ENCODE measurements at places on chromosomes 3 and 15.

- no peak for DNase-seq
Observed at GRCh38 chr15:75073197-75073596, 49.8 kb downstream of the PPCDC start.

- no peak for DNase-seq
Observed at GRCh38 chr3:169650503-169650902, 13.0 kb downstream of the MECOM start.

DNA sequence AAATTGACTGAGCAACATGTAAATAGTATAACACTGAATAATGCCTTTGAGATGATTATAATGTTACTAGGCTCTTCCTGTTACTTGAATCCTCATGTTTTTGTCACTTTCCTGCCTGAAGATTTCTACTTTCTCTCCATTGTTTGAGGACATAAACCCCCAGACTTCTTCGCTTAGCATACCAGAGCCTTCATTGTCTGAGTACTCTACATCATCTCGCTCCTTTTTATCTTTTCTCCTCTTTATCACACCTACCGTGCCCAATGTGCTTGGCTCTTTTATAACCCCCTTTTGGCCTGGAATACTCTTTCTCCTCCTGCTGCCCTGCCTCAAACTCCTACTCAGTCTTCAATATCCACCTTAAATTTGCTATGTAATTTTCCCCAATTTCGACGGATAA is 30.3 kb upstream of the MGA start:
- DNase-seq, result no peak

GRCh38 chr3:177427540-177427939 is 230.3 kb upstream of the TBL1XR1 start:
- no peak for DNase-seq

DNA sequence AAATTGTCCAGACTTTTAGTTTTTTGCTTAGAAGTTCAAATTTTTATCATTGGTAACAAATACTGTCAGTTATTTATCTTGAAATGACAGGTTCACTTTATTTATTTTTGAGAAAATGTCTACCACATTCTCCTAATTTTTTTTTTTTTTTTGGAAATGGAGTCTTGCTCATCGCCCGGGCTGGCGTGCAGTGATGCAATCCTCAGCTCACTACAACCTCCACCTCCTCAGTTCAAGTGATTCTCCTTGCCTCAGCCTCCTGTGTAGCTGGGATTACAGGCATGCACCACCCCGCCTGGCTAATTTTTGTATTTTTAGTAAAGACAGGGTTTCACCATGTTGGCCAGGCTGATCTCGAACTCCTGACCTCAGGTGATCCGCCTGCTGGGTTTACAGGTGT is 16.1 kb upstream of the EBLN2 start:
- DNase-seq, result no peak

GRCh38 chr15:62691008-62691407 is 351.5 kb upstream of the TPM1 start:
- no peak for DNase-seq

- no peak for DNase-seq
Observed at GRCh38 chr3:123722021-123722420, 137.2 kb upstream of the HACD2 start.

GRCh38 chr3:49131040-49131439 is 1.8 kb downstream of the LAMB2 start:
- DNase-seq, result no peak

- no peak for DNase-seq
Observed at GRCh38 chr15:54620916-54621315, 575.8 kb downstream of the RSL24D1 start.

- DNase-seq, result no peak
Observed at GRCh38 chr3:182738583-182739411, 54.5 kb upstream of the ATP11B start.

DNA sequence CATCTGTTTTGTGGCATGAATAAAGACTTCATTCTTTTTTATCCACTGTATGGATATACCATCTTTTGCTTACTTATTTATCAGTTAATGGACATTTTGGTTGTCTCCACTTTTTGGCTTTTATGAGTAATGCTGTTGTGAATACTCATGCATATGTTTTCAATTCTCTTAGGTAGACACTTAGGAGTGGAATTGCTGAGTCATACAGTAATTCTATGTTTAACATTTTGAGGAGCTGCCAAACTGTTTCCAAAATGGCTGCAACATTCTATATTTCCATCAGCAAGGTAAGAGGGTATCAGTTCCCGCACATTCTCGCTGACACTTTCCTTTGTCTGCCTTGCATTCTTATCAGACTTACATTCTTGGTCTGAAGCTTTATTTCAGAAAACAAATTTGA is 191.1 kb downstream of the WNT5A start:
- DNase-seq, result no peak

- DNase-seq, result no peak
Observed at GRCh38 chr3:146161663-146162002, 649 bp upstream of the PLOD2 start.

GRCh38 chr3:70832834-70833205 is 520.4 kb upstream of the MDFIC2 start:
- DNase-seq, result no peak

GRCh38 chr15:40197434-40197833 is 36.6 kb downstream of the BUB1B start:
- DNase-seq, result no peak

GRCh38 chr15:52658955-52659354 is 20.2 kb downstream of the ATOSA start:
- no peak for DNase-seq

DNA sequence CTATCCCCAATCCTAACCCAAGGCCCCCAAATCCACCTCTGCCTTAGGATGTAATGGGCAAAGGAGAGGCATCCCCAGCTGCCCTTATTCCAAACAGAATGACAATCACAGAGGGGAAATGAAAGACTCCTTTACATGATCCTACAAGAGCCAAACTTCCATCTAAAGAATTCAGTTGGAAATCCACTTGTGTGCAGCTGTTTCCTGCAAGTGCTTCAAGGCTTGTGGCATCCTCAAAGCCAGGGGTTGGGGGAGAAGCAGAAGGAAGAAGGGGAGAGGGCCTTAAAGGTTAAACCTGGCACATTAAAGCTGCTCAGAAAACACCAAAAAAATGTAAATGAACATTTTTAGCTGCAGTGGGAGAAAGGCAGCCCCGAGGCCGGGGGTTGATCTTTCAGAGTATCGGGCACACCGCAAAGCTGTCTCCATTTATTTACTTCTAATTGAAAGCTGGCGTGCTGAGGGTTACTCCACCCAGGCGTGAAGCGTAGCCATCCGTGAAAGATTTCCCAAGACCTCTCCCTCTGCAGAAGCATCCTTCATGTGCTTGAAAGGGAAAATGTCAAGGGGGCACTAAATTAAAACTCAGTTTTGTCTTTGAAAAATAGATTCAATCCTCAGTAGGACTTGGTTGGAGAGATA is 217.8 kb downstream of the SHQ1 start:
- peak; percentile 17 for DNase-seq

DNA sequence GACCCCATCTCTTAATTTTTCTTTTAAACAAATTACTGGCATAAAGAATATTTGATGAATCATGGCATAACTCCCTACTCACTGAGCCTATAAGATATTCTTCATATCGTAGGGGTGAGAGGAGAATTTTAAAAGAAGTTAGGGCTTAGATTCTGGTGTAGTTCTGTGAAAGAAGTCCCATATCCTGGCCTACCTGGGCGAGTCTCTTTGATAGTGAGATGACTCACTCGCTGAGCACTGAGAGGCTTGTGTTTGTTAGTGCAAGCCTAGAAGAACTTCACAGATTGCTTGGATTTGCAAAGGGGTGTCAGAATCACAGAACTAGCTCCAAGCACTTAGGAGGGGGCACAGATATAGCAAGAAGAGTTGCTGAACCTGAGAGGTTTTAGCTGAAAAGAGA is 133.8 kb upstream of the TMC3 start:
- no peak for DNase-seq

- no peak for DNase-seq
Observed at GRCh38 chr3:8328967-8329366, 172.7 kb upstream of the LMCD1 start.

DNA sequence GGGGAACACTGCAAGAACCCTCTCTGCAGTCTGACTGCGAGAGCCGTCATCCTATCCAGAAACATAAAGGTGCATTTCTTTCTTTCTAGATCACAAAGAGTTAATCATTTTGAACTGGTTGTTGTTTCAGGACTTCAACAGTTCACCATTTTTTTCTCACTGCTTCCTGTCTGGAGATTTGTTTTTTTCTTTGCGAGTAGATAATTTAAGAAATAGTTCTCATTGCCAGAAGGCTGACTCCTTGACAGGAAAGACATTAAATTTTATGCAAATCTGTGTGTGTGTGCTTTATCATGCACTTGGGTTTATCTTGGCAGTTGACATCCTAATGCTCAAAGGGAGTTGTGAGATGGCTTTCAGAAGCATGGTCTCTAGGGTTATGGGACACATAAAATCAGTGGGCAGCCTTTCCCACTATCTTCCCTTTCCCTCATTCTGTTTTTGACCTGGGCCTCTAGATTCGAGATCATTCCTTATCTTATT is 123.5 kb upstream of the TBL1XR1 start:
- no peak for DNase-seq

DNA sequence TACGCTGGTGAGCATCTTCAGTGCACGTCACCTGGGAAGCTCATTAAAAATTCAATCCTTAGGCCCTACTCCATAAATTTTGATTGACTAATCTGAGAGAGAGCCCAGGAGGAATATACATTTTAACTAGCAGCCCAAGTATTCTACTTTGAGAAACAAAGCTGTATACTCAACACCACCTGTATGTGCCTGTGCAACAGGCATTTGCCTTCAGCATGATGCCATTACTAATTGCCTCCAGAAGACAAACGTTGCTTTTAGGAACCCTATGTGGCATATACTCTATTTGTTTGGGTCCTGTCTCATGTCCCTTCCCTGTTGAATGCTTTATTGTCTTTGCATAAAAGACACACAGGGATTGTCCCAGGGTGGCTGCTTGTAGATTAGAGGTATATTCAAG is 7.7 kb downstream of the ASTE1 start:
- DNase-seq, result no peak

DNA sequence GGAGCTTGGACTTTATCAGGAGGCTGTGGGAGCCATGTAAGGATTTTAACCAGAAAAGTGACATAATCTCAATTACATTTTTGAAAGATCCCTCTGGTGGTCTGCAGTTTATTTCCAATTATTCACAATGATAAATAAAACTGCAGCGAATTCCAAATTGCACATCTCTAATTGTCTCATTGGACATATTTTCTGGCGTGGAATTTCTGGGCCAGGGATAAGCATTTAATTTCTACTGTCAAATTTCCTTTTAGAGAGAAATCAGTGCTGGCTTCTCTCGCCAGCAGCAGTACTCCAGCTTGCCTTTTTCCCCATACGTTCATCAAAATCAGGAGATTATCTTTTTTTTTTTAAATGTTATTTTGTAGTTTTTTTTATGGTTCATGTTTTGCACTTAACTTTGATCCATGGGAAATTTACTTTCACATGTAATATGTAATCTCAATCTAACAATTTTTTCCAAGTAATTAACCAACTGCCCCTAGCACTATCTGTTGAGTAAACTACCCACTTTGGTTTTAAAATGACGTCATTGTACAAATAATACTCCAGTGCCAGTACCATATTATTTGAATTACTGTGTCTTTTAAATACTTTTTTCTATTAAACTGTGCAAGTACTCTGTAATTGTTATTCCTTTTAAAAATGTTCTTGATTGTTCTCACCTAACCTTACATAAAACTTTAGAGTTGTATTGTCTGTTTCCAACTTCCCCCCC is 251.8 kb downstream of the ADAMTSL3 start:
- no peak for DNase-seq

DNA sequence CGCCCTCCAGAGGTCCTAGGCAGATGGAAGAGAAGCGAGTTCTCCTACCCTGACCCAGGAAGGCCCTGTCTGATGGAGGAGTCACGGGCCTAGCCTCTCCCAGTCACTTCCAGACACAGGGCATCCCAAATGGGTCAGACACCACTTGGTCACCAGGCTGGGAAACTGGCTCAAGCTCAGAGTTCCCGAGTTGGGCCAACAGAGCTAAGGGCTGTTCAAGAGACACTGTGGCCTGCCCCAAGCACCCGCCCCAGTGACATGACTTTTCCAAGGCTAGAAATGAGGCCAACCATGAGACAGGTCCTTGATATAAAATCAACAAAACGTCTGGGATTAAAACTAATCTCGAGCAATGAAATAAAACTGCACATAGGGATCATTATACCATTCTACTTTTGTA is 113.8 kb downstream of the IQSEC1 start:
- no peak for DNase-seq

GRCh38 chr15:63931556-63931955 is 97.8 kb upstream of the HERC1 start:
- no peak for DNase-seq

GRCh38 chr15:33378866-33379480 is 68.2 kb downstream of the RYR3 start:
- DNase-seq, result no peak

GRCh38 chr3:46998121-46998851 is 18.8 kb downstream of the NBEAL2 start:
- DNase-seq, result no peak

DNA sequence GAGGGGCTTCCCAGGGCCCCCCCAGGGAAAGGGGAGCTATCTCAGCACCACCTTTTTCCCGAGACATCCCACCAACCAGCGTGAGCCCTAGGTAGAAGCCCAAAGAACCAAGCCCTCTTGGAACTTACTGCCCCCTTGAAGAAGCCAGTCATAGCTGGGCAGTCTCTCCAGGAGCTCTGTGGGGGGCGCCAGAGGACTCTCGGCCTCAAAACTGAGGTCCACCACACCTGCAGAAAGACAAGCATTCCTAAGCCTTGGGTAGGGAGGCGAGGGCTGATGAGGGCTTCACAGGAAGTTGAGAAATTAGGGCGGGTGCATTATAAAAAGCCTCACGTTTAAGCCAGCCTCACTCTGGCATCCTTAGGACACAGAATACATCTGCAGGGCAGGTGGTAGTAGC is 9.0 kb downstream of the SSUH2 start:
- DNase-seq, result no peak

- DNase-seq, result no peak
Observed at GRCh38 chr3:140131895-140132294, 196.9 kb downstream of the CLSTN2 start.

GRCh38 chr3:46463120-46463867 is 1.4 kb downstream of the LTF start:
- no peak for DNase-seq

- DNase-seq, result no peak
Observed at GRCh38 chr15:92806763-92807162, 93.4 kb upstream of the CHD2 start.

DNA sequence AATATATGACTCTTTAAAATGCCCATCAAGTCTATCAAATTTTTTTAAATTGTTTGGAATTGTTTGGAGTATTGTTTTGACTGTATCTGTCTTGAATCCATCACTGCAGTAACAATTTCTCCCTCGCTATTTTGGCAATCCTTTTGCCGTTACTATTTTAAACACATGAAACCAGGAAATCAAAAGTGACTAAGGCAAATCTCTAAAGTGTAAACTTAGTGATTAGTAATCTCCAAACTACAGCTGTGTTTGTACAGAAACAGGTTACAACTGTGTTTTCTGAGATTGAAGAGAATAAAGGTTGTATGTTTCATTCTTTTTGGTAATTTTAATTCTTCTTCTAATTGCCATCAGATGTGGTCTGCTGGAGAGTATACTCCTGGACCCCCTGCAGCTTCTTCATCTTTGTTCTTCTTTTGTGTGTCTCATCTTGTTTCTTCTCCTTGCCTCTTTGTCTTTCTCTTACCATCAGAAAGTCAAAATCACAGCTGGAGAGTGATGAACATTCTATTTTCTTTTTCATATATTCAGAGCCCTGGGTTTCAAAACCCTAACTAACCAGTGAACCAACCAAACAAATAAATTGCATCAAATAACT is 465.4 kb downstream of the RBMS3 start:
- no peak for DNase-seq

All from NCI-H2227 treated with DMSO at 0.1 percent for 48 hours (cell line).